ENCODE measurements at places on chromosomes 4 and X.
A peak's percentile ranks its signal among the peaks of the same experiment; 100 is the strongest.

GRCh38 chr4:37490391-37491347, 195.5 kb downstream of the RELL1 start:
- no peak for DNase-seq

DNA sequence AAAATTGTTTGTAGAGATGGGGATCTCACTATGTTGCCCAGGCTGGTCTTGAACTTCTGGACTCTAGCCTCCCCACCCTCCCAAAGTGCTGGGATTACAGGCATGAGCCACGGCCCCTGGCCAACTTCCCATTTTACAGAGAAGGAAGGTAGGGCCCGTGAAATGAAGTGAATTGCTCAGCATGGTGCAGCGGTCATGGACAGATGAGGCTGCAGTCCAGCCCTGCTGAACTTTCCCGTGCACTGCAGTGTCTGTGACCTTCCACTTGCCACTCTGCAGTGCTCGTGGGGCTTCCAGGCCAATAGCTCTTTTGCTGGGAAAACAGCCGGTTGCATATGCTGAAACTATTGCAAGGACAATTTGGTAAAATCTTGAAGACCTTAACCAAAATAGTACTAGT, 454.4 kb upstream of the FAT1 start:
- no peak for DNase-seq

DNA sequence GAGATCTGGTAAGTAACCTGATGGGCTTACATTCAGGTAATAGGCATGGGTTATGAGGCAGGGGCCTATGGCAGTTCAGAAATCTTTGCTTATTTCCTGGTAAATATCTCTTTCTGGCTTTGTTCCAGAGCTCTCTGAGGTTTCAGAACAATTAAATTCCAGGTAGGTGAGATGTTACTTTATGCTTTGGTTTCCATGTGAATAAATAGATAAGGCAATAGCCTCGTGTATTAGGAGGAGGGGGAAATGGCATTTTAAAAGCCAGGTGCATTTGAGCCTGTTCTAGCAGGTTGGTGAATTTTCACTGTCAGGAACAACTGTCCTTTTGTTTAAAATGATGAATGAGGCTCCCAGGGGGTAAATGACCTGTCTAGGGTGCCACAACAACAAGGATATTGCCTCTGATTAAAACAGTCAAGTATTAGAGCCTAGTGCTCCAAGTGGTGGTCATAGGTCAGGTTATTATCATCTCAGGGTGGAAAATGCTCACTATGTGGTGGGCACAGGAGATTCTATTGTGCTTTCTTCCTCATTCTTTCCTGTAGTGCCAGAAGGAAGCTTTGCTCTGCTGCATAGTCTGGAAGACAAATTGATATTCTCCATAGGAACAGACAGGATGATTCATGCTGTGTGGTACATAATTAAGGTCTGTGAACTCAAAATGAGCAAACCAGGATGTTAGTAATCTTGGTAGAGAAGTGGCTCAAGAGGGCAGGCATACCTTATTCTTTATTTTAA, 296.2 kb downstream of the INPP4B start:
- DNase-seq, result peak; percentile 73

- peak; percentile 49 for DNase-seq
Measured at GRCh38 chrX:1582686-1583437, 8.5 kb upstream of the AKAP17A start.

DNA sequence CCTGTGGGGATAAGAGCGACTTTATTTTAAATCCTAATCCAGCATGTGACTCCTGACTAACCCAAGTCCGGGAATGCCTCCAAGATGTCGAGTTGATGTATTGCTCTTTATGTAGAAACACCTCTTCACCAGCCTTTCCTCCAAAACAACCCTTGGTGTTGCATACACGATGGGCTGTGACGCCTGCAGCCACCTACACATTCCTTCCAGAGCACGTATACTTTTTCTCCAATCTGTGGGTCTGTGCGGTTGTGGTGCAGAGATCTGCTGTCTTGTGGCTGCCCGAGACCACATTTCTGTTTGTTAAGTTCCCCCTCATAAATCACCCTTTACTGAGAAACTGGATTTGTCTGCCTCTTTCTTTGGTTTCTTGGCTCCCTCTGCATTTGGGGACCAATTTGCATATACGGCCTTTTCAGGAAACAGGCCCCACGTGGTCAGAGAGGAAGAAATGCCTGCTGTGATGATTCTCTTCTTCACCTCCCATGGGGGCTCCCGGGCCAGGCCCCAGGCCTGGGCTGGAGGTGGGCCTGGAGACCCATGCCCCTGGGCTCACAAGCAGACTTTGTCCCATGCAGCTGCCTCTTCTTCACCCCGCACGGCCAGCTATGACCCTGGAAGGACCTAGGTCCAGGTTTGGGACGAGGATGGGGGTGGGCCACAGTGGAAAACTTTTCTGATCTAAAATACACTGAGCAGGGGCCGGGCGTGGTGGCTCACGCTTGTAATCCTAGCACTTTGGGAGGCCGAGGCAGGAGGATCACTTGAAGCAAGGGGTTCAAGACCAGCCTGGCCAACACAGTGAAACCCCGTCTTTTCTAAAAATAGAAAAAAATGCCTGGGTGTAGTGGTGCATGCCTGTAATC, 21.4 kb upstream of the AFAP1 start:
- DNase-seq, result peak; percentile 99
